Activated T-cell treated with anti-CD3 and anti-CD28 coated beads for 24 hours (primary cell): ENCODE measurements at places on chromosomes 2 and 18.
A peak's percentile ranks its signal among the peaks of the same experiment; 100 is the strongest.

DNA sequence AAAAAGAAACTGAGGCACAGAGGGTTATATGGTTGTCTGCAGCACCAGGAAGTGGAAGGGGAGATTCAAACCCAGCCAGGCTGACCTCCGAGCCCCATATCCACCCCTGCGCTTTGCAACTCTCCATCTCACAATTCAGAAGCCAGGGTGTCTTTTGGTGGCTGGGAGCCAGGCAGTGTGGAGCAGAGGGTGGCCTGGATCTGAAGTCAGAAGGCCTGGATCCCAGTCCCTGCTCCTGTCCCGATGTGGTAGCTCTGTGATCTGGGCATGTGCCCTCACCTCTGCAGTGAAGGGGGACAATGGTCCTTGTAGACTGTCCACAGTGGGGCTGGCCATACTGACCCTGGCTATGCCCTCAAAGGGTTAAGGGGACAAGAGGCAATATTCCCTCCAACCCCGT lies 57.0 kb downstream of the CIB4 start:
- no peak for DNase-seq

GRCh38 chr2:34578641-34579040 lies 979.5 kb upstream of the FAM98A start:
- no peak for DNase-seq

DNA sequence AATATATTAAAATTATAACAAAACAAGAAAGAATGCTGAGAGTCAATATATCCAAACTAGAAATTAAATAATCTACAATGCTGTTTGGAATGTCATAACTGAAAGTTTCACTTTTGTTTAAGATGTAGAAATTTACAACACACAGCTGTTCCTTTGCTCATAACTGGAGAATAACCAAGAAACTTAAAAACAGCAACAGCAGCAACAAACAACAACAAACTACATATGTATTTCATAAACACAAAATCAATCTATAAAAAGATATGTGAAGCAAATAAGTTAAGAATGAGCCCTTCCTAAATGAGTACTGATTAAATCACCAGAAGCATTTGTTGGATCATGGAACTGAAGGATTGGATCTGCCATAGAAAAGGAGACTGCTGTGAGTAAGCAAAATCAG lies 456.5 kb upstream of the ZNF804A start:
- no peak for DNase-seq

- no peak for DNase-seq
Measured at GRCh38 chr2:38093527-38094165, 17.7 kb upstream of the CYP1B1 start.

DNA sequence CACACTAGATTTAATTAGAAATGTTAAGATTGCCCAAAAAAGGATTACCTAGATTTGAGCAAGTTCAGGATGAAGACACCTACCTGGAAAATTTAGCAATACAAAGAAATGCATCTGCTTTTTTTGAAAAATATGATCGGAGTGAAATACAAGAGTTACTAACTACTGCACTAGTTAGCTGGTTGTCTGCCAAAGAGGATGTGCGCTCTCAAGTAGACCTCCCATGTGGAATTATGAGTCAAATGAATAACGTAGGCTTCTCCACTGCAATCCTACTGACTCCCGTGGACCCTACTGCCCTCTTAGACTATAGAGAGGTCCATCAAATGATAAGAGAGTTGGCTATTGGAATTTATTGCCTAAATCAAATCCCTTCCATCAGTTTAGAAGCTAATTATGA lies 2.0 kb downstream of the ANKAR start:
- DNase-seq = no peak

GRCh38 chr2:79977792-79978191 lies 326.8 kb downstream of the LRRTM1 start:
- no peak for DNase-seq

GRCh38 chr18:77063260-77063659 lies 69.3 kb downstream of the MBP start:
- peak; percentile 78 for DNase-seq

DNA sequence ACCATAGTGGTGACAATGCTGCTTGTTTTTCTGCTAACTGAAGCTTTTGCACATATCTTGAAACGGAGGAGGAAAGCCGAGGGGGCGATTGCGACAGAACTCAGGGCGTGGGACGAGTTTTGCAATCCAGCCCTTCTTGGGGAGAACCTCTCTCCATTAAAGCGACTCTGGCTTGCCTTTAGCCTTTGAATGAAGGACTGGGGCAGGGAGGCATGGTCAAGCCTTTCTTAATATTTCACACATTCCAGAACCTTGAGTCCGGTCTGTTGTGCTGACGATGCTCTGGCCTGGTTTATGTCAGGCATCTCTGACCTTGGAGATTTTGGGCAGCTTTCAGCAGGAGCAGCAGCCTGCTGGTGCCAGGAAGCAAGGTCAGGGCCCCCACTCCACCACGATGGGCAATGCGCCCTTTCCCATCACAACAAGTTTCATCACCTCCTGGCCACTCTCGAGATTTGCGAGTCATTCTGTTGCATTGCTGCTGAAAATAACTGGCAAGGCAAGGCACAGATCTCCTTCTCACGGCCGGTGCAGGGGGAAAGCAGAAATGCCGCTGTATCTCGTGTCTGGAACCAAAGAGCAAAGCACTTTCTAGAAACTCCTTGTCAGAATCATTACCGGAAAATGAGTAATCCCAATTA lies 10.8 kb downstream of the EMILIN2 start:
- no peak for DNase-seq

- DNase-seq = no peak
Measured at GRCh38 chr2:225820826-225821225, 421.3 kb downstream of the NYAP2 start.

DNA sequence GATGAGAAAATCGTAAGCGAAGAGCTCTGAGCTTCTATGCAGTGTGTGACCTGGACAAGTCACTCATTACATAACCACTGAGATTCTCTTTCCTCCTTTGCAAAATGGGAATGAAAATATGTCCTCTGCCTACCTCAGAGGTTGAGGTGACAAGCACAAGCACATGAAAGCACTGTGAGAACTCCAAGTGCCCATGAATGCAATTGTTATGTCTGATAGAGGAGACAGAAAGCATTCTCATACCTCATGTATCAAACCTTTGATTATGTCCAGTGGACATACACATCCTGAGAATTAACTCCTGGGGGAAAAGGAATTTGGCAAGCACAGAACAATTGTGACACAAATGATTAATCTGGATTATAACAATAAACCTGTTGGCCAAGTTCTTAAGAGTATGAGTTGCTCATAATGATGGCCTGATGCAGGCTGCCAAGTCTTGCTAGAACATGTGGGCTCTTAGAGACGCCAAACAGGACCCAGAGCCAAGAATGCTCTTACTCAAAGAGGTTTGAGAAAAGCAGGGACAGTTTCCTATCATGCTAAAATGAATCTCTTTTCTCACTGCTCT lies 8.5 kb upstream of the RMDN2 start:
- no peak for DNase-seq

DNA sequence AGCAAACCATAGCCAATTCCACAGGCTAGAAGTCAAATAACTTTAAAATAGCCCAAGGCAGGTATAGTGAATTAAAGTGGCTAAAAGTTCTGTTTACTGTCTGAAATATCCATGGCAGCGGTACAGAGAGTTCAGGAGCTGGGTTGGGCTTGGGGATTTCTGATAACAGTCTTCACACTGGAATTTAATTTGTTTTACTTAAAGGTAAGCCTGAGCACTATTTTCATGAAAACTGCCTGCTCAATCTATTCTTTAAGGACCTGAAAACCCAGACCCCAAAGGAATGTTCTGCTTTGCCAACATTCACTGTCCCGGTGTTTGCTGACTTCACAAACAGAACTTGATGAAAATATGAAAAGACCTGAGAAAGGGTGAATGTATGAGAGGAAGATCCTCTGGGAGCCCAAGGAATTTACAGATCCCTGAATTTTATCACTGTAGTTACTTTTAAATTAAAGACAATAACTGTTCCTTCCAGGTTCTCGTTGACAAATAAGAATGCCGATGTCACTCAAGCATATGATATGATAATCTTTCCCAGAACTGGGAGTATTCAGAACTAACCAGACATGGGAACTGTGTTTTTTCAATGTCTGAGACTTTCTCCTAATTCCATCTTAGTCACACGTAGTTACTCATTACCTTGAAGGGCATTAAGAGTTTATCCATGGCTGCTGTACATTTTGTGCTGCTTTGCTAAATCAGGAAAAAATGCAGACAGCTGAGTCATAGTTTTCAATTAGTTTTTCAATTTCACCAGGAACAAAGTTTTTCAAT lies 28.3 kb upstream of the ITGB6 start:
- DNase-seq = no peak

GRCh38 chr2:223007531-223007930 lies 44.5 kb upstream of the KCNE4 start:
- no peak for DNase-seq

GRCh38 chr2:222627764-222628163 lies 28.1 kb downstream of the FARSB start:
- DNase-seq = no peak

- DNase-seq = no peak
Measured at GRCh38 chr2:152542995-152543481, 174.2 kb downstream of the PRPF40A start.
